ENCODE measurements at places on chromosomes 6 and 20.

DNA sequence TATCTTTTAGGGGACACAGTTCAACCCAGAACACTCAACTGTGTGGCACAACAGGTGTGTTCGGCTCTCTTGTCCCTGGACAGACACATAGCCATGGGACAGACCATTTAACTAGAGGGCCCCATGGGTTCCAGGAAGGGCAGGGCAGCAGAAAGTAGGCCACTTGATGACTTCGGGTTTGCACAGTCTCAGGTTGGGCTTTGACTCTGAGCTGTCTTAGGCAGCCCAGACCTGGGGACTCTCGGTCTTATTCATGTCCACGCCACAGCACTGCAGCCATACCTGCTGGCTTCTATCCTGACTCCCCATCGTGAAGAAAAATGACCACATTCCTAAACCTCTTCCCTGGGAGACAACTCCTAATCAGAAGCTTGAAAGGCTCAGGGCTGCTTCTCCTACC, 146.1 kb upstream of the AKAP12 start:
- DNase-seq, result no peak

DNA sequence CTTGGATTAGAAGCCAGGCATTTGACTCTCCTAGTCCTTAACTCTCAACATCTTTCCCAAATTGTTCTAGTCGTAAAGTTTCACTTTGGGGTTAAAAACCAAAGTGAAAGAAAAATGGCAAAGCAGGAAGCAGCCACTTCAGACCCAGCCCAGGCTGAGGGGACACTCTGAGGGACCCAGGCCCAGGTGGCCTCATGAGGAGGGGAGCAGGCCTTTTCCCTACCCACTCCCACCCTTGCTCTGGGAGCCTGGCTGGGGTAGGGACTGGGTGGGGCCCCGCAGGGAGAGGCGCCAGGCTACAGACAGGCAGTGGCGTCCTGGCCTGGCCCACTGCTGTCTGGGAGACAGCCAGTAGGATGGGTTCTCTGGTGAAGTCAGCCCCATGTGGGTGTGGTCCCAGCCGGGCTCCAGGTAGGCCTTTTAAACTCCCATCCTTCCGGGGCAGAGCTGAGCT, 68.7 kb upstream of the MYL9 start:
- no peak for DNase-seq

GRCh38 chr20:8647961-8648441, 420.9 kb upstream of the PLCB4 start:
- DNase-seq, result no peak

GRCh38 chr6:131592935-131593334, 19.9 kb downstream of the ARG1 start:
- DNase-seq, result no peak

- no peak for DNase-seq
Measured at GRCh38 chr6:22142856-22143255, 154.0 kb downstream of the PRL start.
